ENCODE measurements at places on chromosomes 2 and 18. TPM values are rescaled to one million over a fixed set of nuclear protein-coding genes. Genes with fewer than 3 reads are reported as not detected.

CROCC2 gene
- not detected for total RNA-seq

CYRIA gene
- 0.95 TPM for total RNA-seq

NEURL3 gene
- 0.13 TPM for total RNA-seq

UCN gene
- total RNA-seq, result 1.0 TPM

LOXHD1 gene
- not detected for total RNA-seq

TMEM178A gene
- total RNA-seq, result not detected

TACR1 gene
- total RNA-seq, result not detected

RPS27A gene
- total RNA-seq, result 1,130 TPM

STARD6 gene
- total RNA-seq, result 0.23 TPM

PTPRN gene
- 0.42 TPM for total RNA-seq

MYOM1 gene
- total RNA-seq, result 0.59 TPM

ST8SIA3 gene
- total RNA-seq, result not detected

MAPK4 gene
- not detected for total RNA-seq

PTRHD1 gene
- total RNA-seq, result 27.1 TPM

ASPRV1 gene
- 0.42 TPM for total RNA-seq

CLASP1 gene
- total RNA-seq, result 63.0 TPM

FAM168B gene
- total RNA-seq, result 85.2 TPM

ADGRF3 gene
- total RNA-seq, result 3.9 TPM
